ENCODE measurements at places on chromosomes 2 and 18. TPM values are rescaled to one million over a fixed set of nuclear protein-coding genes. Genes with fewer than 3 reads are reported as not detected.

The NTSR2 gene
- polyA plus RNA-seq, result not detected

The SPDYA gene
- polyA plus RNA-seq, result 0.06 TPM

The PLCD4 gene
- polyA plus RNA-seq, result 4.1 TPM

- peak; percentile 90 for DNase-seq
Measured at GRCh38 chr2:215758691-215759090, 254.7 kb downstream of the MREG start.

DNA sequence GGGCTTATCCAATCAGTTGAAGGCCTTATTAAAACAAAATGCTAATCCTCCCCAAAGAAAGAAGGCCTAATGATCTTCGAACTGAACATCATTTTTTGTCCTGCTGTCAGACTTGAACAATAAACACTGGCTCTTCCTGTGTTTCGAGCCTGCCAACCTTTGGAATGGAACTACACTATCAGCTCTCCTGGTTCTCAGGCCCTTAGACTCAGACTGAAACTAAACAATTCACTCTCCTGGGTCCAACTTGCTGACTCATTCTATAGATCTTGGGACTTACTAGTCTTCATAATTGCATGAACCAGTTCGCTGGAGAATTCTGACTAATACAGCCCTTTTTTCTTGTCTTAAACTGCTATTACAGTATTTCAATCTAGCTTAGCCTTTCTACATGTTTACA is 235.2 kb downstream of the LNPK start:
- DNase-seq, result peak; percentile 74

DNA sequence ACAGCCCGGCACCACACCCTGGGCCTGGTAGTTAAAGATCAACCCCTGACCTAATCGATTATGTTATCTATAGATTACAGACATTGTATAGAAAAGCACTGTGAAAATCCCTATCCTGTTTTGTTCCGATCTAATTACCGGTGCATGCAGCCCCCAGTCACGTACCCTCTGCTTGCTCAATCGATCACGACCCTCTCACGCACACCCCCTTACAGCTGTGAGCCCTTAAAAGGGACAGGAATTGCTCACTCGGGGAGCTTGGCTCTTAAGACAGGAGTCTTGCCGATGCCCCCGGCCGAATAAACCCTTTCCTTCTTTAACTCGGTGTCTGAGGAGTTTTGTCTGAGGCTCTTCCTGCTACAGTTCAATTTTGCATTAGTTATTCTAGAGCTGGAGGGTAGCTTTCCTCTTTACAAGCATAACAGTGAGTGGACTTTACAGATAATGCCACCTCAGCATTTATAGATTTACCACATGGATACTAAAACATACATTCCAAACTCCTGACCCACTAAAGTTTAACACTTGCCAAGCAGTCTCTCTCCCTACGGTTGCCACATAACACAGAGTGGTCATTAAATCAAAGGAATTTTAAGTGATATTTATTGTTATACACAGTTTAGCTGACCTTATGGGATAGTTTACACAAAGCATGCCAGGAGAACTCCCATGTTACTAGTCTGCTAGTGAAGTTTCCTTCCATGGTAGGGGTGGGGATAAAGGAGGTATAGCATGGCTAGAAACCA is 101.0 kb downstream of the EVA1A start:
- peak; percentile 83 for DNase-seq

DNA sequence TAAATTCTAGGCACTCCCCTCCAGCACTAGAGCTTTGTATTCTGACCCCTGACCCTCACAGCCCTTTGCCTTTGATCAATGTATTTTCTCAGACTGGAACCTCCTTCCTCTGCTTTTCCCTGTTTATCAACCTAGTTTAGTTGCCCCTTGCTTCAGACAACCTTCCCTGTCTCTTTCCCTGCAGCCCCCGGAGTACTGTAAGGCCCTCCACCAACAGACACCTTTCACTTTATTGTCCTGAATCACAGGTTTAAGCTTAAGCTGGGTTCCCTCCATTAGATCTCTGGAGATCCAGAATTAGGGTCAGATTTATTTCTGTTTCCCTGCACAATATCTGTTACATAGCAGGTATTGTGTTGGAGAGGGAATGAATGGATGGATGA is 140.2 kb downstream of the DDX1 start:
- DNase-seq, result no peak

DNA sequence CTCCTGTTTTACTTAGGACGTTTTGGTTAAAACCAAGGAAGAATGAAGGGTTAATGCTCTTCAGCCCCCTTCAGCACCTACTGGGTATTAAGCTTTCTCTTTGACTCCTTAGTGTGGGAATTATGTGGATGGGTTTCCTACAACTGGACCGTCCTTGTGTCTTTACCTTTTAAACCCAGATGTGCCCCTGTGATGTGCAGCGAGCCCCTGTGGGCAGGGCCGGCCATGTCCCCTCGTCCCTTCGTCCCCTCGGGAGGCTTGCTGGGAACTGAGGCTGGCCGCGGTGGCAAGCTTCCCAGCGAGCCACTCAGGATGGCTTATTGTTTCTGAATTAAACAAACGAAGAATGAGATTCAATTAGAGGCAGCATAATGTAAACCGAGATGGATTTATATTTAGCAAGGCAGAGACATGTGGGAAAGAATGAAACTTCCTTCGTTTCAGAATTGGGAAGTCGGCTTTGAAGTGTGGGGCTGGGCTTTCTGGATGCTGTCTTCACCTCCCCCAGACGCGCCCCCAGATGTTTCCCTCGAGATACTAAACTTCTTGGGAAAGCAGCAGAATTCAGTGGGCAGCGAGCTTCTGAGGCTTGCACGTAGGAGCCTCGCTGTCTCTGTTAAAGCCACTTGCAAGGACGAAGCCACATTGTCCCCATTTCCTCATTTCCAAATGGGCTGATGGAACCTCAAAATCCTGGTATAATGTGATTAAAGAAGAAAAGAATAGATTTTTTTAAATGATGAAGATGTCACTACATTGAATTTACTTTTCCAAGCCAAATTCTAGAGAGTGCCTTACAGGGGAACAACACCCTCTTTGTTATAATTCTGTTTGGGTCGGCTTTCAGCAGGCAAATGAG is 146.0 kb downstream of the VAPA start:
- no peak for DNase-seq

Measured in fibroblast of lung (primary cell).